Endodermal cell (in vitro differentiated cells): ENCODE measurements at places on chromosomes 7 and 10. TPM values are rescaled to one million over a fixed set of nuclear protein-coding genes. Genes with fewer than 3 reads are reported as not detected.
A peak's percentile ranks its signal among the peaks of the same experiment; 100 is the strongest.

DNA sequence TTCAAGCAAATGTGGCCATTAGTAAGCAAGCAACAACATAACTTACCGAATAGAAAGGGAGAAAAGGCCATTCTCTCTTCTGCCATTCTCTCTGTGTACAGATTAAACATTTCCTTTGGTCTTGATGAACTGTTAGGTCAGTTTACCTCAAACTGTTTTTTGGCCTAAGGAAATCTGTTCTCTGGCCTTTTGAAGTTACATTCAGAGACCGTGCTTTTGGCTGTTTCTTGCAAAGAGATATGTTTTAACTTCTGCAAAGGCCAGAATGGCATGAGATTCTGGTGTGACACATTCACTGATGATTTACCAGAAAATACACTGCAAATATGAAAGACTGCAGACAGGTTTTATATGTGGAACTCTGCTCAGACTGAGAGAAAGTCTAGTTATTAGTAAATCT lies 22.2 kb downstream of the AHR start:
- H3K27me3 ChIP-seq, result no peaks in the 10 kb centered on the region
- no peak overlapping the region for H3K27ac ChIP-seq
- H3K4me3 ChIP-seq, result no peak overlapping the region
- DNase-seq, result no peak
- no peaks in the 10 kb centered on the region for H3K36me3 ChIP-seq

- DNase-seq, result no peak
- no peaks in the 10 kb centered on the region for H3K4me1 ChIP-seq
- H3K27me3 ChIP-seq, result no peaks in the 10 kb centered on the region
- peaks cover 31% of the 10 kb centered on the region for H3K36me3 ChIP-seq
Observed at GRCh38 chr7:158702196-158702595, 2.4 kb downstream of the NCAPG2 start.

DNA sequence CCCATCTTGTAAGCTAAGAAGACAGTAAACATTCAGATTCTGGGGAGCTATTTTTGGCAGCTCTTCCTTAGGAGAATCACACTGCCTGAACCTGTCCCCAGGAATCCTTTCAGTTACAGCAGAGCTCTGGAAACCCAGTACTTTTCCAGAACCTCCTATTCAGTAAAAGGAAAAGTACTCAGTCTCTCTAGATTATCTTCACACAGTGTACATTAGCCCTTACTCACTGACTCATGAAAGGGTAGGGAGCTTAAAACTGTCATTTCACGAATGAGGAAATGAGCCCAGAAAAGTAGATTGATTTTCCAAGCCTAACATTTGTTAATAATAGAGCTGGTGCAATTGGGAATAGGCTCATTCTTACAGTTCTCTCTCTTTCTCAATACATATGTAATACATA lies 3.9 kb upstream of the CNNM1 start:
- no peak overlapping the region for H3K27ac ChIP-seq
- H3K4me1 ChIP-seq, result peaks cover 8% of the 10 kb centered on the region
- H3K36me3 ChIP-seq, result no peaks in the 10 kb centered on the region

GRCh38 chr7:4700577-4701235 lies 18.6 kb downstream of the FOXK1 start:
- H3K36me3 ChIP-seq, result no peaks in the 10 kb centered on the region
- no peaks in the 10 kb centered on the region for H3K27me3 ChIP-seq
- no peak overlapping the region for H3K4me3 ChIP-seq
- peaks cover 14% of the 10 kb centered on the region for H3K4me1 ChIP-seq

CCL26 gene
- 1.1 to 1.3 TPM (median 1.2 TPM) in 3 replicates for total RNA-seq

DNA sequence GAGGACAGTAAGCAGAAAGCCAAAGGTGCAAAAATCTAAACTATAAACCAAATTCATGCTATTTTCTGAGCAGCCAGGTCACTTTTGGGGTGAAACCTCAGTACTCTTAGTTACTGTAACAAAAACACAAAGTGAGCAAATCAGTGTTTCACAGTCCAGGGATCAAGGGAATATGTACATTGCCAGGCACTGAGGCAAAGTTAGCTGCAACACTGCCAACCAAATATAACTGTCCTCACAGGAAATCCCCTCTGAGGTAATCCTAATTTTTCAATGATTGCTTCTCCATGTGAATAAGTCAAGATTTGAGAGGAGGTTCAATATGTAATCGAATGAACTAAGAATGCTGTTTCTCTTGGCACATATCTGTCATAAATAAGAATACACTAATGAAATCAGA lies 229.7 kb downstream of the TSPAN12 start:
- H3K4me3 ChIP-seq, result no peak overlapping the region
- no peak overlapping the region for H3K27ac ChIP-seq
- no peaks in the 10 kb centered on the region for H3K36me3 ChIP-seq
- H3K27me3 ChIP-seq, result no peaks in the 10 kb centered on the region
- H3K4me1 ChIP-seq, result peaks cover 4% of the 10 kb centered on the region

GHRHR gene
- total RNA-seq, result 1.9 TPM in 1 of 2 replicates, not detected in the other

NPSR1 gene
- not detected in 2 replicates for total RNA-seq

WDFY4 gene
- not detected in 2 replicates for total RNA-seq

- H3K4me1 ChIP-seq, result no peaks in the 10 kb centered on the region
- no peaks in the 10 kb centered on the region for H3K36me3 ChIP-seq
- DNase-seq, result no peak
- no peak overlapping the region for H3K27ac ChIP-seq
- no peaks in the 10 kb centered on the region for H3K27me3 ChIP-seq
- H3K4me3 ChIP-seq, result no peak overlapping the region
Observed at GRCh38 chr10:126264102-126265018, 123.9 kb downstream of the ADAM12 start.

OR6B1 gene
- not detected in 2 replicates for total RNA-seq

DNA sequence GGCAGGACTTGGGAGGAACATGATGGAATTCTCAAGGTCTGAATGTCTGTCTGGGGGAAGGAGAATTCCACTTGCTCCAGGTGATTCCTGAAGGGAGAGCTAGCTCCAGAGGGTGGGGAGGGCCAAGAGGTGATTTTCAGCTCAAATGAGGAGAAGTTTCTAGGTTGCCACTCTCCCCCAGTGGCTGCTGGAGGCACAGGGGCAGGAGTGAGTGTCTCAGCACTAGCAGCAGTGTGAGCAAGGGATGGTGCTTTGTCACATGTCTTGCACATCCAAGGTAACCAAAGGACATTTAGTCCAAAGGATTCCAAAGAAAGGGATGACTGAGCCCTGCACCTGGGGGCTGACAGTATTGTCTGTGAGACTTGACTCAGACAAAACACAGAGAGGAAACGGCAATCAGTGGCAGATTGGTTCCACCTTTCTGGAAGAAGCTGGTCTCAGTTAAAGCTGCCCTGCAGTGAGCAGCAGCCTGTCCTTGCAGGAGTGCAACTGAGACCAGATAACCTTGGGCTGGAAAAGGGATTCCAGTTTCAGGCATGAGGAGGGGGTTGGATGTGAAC lies 51.2 kb upstream of the PCBD1 start:
- no peaks in the 10 kb centered on the region for H3K27me3 ChIP-seq
- DNase-seq, result no peak
- no peak overlapping the region for H3K4me3 ChIP-seq
- no peaks in the 10 kb centered on the region for H3K36me3 ChIP-seq

DNA sequence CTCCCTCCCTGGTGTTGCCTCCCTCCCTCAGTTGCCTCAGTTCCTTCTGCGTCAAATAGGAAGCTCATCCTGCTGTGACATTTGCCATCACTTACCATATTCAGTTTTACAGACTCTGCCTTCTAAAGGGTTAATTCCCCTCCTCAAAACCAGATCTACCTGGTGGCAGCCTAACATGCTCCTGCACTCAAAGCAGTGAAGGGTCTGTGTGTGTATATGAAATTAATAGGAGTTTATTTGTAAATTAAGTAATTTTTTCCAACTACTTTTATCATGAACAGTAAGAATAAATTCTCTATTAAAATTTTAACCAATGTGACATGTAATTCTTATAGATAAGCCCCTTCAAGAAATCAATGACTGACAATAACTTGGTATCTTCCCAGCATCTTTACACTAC lies 158.6 kb upstream of the INSYN2A start:
- peaks cover 5% of the 10 kb centered on the region for H3K36me3 ChIP-seq
- H3K4me1 ChIP-seq, result no peaks in the 10 kb centered on the region
- no peak overlapping the region for H3K4me3 ChIP-seq
- no peaks in the 10 kb centered on the region for H3K27me3 ChIP-seq

- H3K36me3 ChIP-seq, result peaks cover 63% of the 10 kb centered on the region
- no peak for DNase-seq
- no peak overlapping the region for H3K27ac ChIP-seq
- H3K4me3 ChIP-seq, result no peak overlapping the region
Observed at GRCh38 chr10:283916-284356, 148.7 kb downstream of the ZMYND11 start.

- peaks cover 2% of the 10 kb centered on the region for H3K4me1 ChIP-seq
- DNase-seq, result peak; percentile 67
- peak overlapping the region; percentile 79 for H3K4me3 ChIP-seq
- peaks cover 84% of the 10 kb centered on the region for H3K27me3 ChIP-seq
- no peak overlapping the region for H3K27ac ChIP-seq
- H3K36me3 ChIP-seq, result no peaks in the 10 kb centered on the region
Observed at GRCh38 chr10:91162495-91163268, 57.8 kb upstream of the PCGF5 start.

GRCh38 chr7:65225422-65226006 lies 148.1 kb upstream of the ZNF92 start:
- no peak overlapping the region for H3K4me3 ChIP-seq
- DNase-seq, result no peak
- no peaks in the 10 kb centered on the region for H3K4me1 ChIP-seq
- H3K27ac ChIP-seq, result no peak overlapping the region
- no peaks in the 10 kb centered on the region for H3K36me3 ChIP-seq

DNA sequence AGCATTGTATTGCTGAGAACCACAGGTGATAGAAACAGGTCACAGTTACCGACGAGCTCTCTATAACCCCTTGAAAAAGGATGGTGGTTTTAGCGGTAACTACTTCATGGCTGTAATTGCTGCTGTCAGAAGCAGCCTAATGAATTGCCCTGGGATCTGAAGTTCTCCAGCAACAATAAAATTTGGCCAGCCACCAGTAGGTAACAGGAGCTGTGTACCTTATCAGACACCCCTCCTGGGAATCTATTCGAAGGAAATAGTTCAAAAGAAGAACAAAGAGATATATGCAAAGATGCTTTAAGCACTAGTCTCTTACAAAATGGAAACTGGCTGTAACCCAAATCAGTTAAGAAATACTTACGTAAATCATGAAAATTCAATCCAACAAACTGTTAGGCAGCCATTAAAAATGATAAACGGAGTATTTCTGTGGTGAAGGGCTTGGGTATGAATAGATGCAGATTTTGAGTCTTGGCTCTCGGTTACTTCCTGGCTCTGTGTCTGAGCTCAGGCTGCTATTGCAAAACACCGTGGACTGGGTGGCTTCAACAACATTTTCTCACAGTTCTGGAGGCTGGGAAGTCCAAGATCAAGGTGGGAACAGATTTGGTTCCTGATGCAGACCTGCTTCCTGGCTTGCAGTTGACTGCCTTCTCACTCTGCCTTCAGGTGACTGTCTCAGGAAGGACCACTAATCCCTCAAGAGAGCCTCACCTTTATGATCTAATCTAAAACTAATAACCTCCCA lies 1.6 kb downstream of the MSRB2 start:
- H3K4me1 ChIP-seq, result no peaks in the 10 kb centered on the region
- H3K27me3 ChIP-seq, result no peaks in the 10 kb centered on the region
- H3K27ac ChIP-seq, result no peak overlapping the region
- peak overlapping the region; percentile 87 for H3K4me3 ChIP-seq
- no peaks in the 10 kb centered on the region for H3K36me3 ChIP-seq

DNA sequence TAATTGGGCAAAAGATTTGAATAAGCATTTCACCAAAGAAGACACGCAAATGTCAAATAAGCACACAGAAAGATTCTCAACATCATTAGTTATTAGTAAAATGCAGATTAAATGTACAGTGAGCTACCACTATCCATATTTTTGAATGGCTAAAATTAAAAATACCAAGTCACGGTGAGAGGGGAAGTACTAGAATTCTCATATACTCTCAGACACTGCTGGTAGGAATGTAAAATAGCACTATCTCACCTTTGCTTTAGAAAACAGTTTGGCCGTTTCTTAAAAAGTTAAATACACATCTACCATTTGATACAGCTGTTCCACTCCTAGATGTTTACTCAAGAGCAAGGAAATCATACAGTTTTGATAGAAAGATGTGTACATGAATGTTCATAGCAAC lies 115.8 kb upstream of the CELF2 start:
- no peak overlapping the region for H3K4me3 ChIP-seq
- no peaks in the 10 kb centered on the region for H3K4me1 ChIP-seq

MBL2 gene
- not detected in 3 replicates for total RNA-seq

DNA sequence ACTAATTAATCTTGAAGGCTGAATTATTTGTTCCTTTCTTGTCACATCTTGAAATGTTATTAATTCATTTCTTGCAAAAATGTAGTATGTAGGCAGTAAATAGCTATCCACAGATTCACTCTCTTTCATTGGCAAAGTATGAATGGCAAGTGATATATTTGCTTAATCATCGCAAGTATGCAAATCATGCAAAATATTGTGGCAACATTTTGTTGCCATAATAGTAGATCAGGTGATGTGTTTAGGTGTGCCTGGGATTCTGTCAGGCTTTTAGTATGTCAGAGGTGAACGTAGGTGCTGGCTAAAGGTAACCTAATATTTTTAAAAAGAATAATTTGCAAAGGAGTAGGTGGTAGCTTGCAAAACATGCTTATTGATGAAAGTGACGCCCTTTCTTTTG lies 5.9 kb downstream of the MAP3K8 start:
- no peak overlapping the region for H3K27ac ChIP-seq
- DNase-seq, result no peak

GRCh38 chr10:79404690-79405131 lies 40.7 kb downstream of the ZCCHC24 start:
- H3K36me3 ChIP-seq, result no peaks in the 10 kb centered on the region
- peaks cover 9% of the 10 kb centered on the region for H3K4me1 ChIP-seq
- DNase-seq, result peak; percentile 55
- H3K27me3 ChIP-seq, result no peaks in the 10 kb centered on the region
- no peak overlapping the region for H3K4me3 ChIP-seq

GRCh38 chr10:14539176-14539575 lies 208.5 kb upstream of the FRMD4A start:
- H3K27me3 ChIP-seq, result no peaks in the 10 kb centered on the region
- H3K4me3 ChIP-seq, result no peak overlapping the region
- H3K4me1 ChIP-seq, result no peaks in the 10 kb centered on the region
- DNase-seq, result no peak
- H3K27ac ChIP-seq, result no peak overlapping the region

- H3K27me3 ChIP-seq, result no peaks in the 10 kb centered on the region
- H3K36me3 ChIP-seq, result no peaks in the 10 kb centered on the region
- H3K27ac ChIP-seq, result no peak overlapping the region
- no peak for DNase-seq
- H3K4me3 ChIP-seq, result no peak overlapping the region
- no peaks in the 10 kb centered on the region for H3K4me1 ChIP-seq
Observed at GRCh38 chr7:156309016-156309620, 331.5 kb upstream of the RNF32 start.

AGR2 gene
- total RNA-seq, result not detected in 3 replicates

ADCY1 gene
- 8.8 to 19.5 TPM (median 18.5 TPM) in 3 replicates for total RNA-seq

GRCh38 chr10:32167450-32167849 lies 111.2 kb upstream of the KIF5B start:
- no peak overlapping the region for H3K4me3 ChIP-seq
- no peaks in the 10 kb centered on the region for H3K4me1 ChIP-seq
- DNase-seq, result peak; percentile 40
- H3K27ac ChIP-seq, result no peak overlapping the region
- H3K36me3 ChIP-seq, result no peaks in the 10 kb centered on the region
- no peaks in the 10 kb centered on the region for H3K27me3 ChIP-seq
